Omental fat pad (tissue), 4 donors: ENCODE measurements at places on chromosomes 5 and 9.

DNA sequence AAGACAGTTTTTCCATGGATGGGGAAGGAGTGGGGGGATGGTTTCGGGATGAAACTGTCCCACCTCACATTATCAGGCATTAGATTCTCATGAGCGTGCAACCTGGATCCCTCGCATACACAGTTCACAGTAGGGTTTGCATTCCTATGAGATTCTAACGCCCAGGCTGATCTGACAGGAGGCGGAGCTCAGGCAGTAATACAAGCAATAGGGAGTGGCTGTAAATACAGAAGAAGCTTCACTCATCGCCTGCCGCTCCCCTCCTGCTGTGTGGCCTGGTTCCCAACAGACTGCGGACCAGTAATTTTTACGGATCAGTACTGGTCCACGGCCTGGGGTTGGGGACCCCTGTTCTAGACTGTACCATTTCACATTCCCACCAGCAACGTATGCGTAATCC is 68.3 kb upstream of the OTULINL start:
- no peak for DNase-seq

- no peak for DNase-seq
Observed at GRCh38 chr5:165735388-165735787, 2230.0 kb downstream of the MAT2B start.

GRCh38 chr5:176409765-176410164 is 6.6 kb downstream of the CLTB start:
- no peak for DNase-seq

DNA sequence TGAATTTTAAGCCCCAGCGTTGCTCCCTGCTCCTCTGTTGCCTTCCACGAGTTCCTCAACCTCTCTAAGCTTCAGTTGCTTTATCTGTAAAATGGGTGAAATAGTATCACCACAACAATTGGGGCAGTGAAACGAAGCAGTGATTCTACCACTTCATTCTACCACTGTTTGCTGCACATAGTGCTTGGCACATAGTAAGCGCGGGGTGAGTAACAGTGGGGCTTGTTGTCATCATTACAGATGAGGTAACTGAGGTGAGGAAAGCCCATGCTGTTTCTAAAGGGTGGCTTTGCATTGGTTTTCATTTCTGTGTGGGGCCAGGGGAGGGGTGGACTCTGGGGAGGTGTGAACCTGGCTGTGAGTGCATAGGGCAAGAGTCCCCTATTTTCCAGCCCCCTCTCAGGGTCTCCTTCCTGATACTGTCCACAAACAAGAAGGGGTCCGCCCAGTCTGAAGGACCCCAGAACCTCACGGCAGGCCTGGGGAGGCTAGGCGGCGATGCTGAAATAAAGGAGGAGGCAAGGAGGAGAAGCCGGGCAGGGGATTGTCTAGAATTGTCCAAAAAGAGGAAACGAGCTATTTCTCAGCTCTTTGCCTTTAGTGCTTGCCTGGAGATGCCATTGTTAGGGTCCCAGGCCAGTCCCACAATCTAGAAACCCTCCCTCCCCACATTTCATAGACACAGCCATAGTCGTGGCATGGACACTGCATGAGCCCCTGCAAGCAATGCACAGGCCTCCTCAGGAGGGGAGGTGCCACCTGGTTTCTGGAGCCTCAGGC is 65.6 kb downstream of the IL6ST start:
- DNase-seq: no peak

- DNase-seq: no peak
Observed at GRCh38 chr9:127739614-127740330, 4.7 kb upstream of the TOR2A start.
